ENCODE measurements at places on chromosomes 6 and 20.
A peak's percentile ranks its signal among the peaks of the same experiment; 100 is the strongest.

- no peak for DNase-seq
Measured at GRCh38 chr6:139429580-139430145, 55.2 kb upstream of the CITED2 start.

DNA sequence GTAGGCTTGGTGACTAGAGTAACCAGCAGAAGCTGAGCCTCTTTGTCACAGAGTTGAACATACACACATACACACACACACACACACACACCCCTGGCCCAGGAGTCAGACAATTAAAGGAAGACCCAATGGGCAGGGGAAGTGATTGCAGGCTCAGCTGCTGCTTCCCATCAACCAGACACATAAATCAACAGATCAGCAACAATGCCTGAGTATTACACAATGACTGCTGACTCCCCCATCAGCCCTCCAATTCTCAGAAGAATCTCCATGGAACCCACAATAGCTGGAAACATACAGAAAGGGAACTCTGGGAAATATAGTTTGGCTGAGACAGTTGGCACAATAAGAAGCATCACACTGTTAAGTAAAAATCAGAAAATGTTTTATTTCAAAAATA, 270.4 kb upstream of the PLCB4 start:
- no peak for DNase-seq

DNA sequence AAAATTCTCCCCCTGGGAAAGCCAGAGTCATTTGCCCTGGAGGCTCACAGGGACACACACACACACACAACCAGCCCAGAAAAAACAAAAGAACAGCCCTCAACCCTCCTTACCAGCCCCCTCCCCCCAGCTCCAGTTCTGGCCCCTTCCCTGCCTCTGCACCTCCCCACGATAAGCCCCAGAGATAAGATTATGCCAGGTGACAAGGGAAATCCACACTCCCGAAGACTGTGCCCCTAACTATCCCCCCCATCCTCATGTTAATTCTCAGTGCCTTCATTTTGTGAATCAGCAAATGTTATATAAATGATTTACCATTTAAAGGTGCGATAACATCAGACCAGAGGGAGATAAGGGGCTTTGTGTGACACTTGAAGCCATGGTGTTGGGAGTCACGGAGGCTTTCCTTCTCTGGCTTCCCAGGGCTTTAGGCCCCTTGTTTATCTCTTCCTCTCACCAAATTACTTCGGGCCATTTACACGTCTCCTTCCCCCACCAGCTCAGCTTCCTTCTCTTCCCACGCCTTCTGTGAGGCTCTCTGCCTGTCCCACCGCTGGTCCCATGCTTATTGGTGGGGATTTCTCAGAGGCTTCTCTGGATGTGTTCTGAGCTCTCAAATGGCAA, 12.5 kb upstream of the FOXC1 start:
- no peak for DNase-seq

DNA sequence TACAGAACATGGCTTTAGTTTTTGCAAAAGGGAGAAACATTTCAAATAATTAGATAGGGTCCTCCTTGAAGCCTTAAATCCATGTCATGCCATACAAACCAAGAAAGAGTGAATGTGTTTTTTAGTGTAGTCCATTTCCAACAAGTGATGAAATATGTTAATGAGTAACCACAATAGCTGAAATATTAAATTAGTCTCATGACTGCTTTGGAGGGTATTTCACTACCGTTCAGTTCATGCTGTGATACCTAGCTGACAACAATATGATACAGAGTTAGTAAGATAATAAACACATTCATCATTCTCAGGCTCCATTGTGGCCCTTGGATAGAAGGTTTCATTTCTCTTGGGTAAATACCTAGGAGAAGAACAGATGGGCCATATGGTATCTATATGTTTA, 5.8 kb upstream of the ID4 start:
- no peak for DNase-seq

DNA sequence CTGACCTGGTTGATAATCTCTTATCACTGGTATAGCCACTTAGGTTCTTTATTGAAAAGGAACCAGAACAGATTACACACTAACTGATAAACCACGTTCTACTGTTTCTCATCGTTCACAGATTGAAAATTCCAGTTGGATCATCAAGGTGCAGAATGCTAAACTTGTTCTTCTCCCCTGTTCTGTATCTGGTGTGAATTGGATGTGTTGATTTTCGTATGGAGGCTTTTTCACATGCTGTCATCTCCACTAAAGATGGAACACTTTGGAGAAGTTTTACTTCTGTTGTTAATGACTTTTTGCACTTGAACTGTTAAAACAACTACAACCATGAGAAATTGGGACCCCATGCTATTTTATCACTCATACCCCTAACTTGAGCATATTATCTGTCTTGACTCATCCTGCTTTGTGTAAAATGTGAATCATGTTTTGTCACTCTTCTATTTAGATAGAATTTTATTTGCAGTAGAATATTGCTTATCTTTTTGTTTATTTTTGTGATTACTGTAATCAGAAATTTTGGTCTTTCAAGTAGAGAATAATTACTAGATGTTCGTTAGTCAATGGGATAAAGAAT, 17.5 kb downstream of the VAPB start:
- DNase-seq = no peak

- DNase-seq = no peak
Measured at GRCh38 chr6:2611092-2611491, 139.6 kb downstream of the MYLK4 start.

GRCh38 chr20:32577657-32578056, 7.5 kb downstream of the NOL4L start:
- no peak for DNase-seq

DNA sequence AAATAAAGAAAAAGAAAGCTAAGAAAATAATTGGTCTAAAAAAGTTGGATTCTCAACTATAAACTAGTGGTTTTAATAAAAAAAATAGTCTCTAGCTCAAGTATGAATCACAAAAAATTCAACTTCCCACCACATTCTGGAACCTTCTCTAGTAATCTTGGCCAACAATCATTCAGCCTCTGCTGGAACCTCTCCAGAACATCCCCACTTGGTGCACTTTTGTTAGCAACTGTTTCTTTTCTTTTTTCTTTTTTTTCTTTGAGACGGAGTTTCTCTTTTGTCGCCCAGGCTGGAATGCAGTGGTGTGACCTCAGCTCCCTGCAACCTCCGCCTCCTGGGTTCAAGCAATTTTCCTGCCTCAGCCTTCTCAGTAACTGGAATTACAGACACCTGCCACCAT, 35.7 kb downstream of the TXLNB start:
- no peak for DNase-seq

GRCh38 chr6:155787168-155787567, 331.5 kb upstream of the NOX3 start:
- no peak for DNase-seq

DNA sequence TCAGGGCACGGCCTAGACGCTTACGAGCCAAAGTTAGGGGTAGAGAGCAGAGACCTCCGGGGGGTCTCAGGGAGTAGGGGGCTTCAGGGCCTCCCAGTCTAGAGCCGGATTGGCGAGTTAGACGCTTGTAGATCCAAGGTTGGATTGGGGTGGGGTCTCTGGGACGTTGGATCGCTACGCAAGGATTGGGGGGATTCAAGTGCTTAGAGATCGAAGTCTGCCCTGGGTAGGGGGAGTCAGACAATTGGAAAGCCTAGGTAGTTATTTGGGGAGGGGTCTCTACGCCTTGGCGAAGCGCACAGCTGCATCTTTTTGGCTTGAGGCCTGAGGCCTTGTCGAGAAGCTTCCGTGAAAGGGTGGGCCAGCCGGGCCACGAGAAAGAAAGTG, 469 bp downstream of the STX16 start:
- peak; percentile 61 for DNase-seq

GRCh38 chr20:46752728-46753127, 43.3 kb downstream of the SLC2A10 start:
- peak; percentile 68 for DNase-seq

DNA sequence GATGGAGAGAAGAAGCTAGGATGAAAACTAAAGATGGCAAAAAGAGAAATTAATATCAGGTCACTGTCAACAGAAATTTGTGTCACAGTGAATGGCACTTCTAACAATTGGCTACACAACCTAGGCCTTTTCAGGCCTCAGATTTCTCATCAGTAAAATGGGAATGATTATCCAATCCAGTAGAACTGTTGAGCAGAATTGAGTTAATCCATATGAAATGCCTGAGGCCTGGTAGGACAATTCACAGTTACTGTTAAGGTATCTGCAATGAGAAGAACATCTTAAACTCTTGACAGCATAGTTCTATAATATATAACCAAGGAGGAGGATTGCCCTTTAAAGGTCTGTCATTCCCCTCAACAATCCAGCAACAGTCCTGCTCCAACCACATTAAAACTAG, 217.9 kb upstream of the ZNF217 start:
- no peak for DNase-seq

All from NCI-H345 (cell line).